ENCODE measurements at places on chromosomes 4 and X.

DNA sequence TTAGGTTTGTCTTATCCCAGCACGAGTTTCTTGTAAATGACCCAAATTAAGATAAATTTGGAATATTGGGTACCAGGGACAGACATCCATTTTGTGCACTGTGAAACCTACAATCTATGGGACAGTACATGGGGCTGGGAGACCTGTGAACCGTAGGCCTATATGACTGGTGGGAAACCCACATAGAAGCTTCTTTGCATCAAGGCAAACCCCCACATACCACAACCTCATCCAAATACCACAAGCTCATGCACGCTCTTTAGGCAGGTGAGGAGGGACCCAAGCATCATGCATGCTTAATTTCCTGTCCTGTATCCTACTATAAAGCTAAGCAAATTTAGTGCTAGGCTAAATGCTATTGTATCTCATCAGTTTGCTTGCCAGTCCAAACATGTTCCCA lies 47.8 kb downstream of the NIPAL1 start:
- no peak for DNase-seq

GRCh38 chrX:18591834-18592233 lies 80.1 kb downstream of the RS1 start:
- no peak for DNase-seq

- DNase-seq = no peak
Observed at GRCh38 chr4:185904381-185904780, 92.4 kb upstream of the SORBS2 start.

- DNase-seq = no peak
Observed at GRCh38 chrX:23826216-23826615, 43.2 kb downstream of the SAT1 start.

- DNase-seq = no peak
Observed at GRCh38 chr4:53676402-53676871, 85.2 kb upstream of the LNX1 start.

- no peak for DNase-seq
Observed at GRCh38 chr4:132334081-132334480, 815.0 kb upstream of the PCDH10 start.

GRCh38 chrX:19649226-19649995 lies 134.1 kb upstream of the MAP3K15 start:
- DNase-seq = peak; percentile 30

DNA sequence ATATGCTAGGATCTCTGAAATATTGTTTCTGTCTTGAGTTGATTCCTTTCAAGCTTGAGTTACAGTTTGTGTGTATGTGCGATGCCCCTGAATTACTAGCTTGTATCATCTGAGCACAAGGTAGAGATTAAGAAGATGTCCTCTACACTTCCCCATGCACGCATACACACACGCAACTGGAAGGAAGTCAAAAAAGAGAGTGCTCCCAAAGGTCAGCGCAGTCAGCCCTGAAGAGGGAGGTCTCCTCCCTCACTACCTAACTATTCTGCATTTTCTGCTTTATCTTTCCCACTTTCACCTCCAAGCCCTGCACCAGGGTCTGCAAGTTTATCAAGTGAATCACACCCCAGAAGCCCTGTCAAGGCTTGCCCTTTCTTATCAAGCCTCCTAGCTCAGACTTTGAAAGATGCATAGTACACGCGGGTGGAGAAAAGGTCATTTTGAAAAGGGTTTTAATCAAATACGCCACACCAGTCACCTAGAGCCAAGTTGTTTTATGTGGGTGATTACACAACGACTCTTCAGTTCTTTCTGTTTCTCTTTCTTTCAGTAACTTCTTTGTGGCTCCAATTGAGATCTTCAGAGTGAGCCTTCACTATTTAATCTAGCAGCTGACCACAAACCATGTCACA lies 127.7 kb downstream of the ASB9 start:
- no peak for DNase-seq

DNA sequence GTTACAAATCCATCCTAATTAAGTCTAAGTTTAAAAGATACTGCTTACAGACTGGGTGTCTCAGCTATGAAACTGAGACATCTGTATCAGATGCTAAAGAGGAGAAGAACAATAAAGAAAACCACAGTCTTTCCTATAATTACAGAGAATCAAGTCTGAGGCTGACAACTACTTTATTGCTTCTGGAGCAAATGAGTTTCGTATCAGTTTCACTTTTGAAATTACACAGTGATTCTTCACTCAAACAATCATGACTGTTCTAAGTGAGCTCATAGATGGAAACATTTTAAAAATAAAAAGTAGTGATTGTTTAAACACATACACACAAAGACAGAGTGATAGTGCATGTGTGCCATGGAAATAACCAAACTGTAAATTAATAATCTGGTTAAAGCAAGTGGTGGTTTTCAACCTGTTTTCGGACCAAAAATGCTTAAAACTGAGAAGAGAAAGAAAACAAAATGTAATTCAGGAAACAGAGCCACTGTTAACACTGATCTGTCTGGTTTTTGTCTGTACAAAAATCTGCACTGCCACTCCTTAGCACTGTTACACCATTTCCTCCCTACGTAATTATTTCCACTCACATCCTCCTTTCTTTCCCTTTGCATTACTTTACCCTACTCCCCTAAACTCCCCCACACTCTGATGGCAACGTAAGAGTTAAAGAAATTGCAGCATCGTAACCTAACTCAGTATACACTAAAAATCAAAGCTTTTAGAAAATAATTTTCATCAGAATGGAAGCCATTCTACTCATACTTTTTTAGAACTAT lies 12.5 kb downstream of the RFC1 start:
- peak; percentile 46 for DNase-seq

DNA sequence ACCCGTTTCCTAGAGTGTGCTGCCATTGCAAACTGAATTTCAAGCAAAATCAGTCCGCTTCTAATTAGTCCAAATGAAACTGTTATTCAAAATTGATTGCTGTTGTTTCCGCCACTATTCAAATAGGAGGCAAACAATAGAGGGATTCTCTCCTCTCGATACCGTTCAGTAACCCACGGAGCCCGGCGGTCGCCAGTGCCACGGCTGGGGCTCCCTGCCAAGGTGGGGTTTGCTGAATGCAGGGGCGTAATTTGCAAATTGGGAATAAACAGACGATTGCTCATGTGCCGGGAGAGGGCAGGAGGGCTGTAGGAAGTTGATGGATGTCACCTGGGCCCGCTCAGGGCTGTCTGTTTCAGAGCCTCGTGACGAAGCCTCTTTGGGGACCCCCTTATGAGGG lies 8.8 kb downstream of the ADRA2C start:
- no peak for DNase-seq

- DNase-seq = no peak
Observed at GRCh38 chr4:182831376-182831775, 85.8 kb downstream of the DCTD start.

- DNase-seq = no peak
Observed at GRCh38 chrX:39577206-39577984, 520.4 kb downstream of the BCOR start.

DNA sequence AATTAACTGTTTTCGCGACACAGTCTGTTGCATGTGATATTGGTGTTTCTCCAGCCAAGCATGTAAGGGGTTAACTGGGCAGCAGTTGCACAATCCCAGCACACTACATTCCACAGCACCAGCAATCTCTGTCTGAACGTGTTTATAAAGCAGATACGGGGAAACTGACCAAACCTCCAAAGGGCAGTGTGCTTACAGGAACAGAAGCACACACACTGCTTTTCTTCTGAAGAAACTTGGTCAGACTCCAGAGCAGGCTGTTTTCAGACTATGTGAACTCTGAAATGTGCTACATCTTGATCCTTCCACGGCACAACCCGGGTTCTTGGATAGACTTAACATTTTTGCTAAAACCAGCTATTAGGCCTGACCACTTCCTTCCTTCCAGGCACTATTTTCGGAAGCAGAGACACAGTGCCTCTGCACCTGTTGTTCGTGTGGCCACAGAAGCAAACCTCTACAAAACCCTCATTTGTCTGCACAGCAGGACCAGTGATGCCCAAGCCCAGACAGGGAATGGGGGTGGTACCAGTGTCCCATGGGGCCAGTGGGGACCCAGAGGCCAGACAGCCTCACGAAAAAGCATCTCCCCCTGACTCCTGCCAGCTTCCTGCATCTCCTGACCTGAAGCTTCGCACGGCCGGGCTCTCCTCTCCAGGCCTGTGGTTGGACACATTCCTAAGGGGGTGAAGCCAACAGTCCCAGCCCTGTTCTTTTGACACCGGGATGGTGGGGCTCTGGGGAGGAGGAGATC lies 90.1 kb downstream of the IRF2 start:
- no peak for DNase-seq

DNA sequence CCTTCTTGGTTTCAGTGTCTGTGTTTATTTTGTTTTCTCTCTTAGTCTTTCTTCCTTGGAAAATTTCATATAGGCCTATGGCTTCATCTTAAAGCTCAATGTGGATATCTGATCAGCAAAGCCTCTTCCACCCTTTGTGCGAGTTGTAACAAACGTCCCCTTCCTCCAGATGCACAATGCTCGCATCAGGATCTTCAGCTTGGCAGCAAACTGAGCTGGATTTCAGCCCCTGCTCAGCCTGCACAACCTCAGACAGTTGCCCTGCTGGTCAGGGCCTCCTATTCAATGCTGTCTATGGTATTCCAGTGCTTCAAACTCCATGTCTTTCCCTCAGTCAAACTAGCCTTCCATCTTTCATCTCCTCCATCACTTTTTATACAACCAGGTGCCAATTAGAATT lies 309.4 kb downstream of the ARHGAP24 start:
- DNase-seq = no peak

- DNase-seq = no peak
Observed at GRCh38 chr4:11782859-11783258, 354.2 kb upstream of the HS3ST1 start.

- DNase-seq = no peak
Observed at GRCh38 chr4:128596853-128597252, 212.6 kb upstream of the JADE1 start.

- DNase-seq = no peak
Observed at GRCh38 chr4:184906480-184907097, 80.8 kb upstream of the ACSL1 start.

GRCh38 chr4:52059372-52059771 lies 8.3 kb downstream of the SPATA18 start:
- DNase-seq = no peak

GRCh38 chrX:26914232-26914631 lies 548.9 kb downstream of the PPP4R3C start:
- no peak for DNase-seq

DNA sequence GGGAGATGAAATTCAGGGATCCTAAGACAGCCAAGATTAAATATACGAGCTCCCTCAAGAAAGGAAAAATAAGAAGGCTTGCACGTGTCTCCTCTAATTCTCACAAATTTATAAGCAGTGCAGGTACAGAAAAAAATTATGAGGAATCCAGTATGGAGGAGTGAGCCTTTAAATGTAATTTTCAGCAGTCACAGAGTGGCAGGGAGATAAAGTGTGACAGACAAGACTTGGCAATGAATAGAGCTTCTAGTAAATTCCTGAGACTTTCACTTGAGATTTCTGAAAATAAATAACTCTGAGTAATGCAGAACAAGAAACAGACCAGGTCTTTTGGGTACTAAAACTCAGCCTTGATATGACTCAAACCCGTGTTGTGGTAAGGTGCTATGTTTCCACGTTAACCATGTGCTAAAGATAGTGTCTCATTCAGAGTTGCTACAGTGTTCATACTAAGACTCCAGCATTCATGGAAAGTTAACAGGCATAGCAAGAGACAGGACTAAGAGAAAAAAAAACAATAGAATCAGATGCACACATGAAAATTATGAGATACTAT lies 119.8 kb downstream of the SPOCK3 start:
- DNase-seq = no peak

DNA sequence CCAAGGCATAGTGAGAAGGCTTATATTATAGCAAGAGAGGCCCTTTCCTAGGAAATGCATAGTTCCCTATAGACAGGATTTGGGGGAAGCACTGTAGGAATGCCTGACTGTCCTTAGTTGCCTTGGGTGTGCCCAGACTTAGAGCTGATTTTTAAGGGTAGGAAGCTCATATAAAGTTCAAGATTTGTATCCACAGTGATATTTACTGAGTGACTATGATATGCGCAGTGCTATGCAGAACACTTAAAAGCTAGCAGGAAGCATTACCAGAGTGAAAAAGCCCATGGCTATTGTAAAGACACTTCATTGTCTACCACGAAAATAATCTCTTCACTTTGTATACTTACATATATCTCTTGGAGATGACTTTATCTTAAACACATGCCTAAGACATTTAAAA lies 50.1 kb upstream of the IL13RA1 start:
- no peak for DNase-seq

Data from HAP-1 (cell line).